Posterior cingulate gyrus (tissue), 11 donors: ENCODE measurements at places on chromosomes 2 and 18.
A peak's percentile ranks its signal among the peaks of the same experiment; 100 is the strongest.

GRCh38 chr18:13520306-13520705 lies 206.1 kb downstream of the FAM210A start:
- DNase-seq, result no peak

DNA sequence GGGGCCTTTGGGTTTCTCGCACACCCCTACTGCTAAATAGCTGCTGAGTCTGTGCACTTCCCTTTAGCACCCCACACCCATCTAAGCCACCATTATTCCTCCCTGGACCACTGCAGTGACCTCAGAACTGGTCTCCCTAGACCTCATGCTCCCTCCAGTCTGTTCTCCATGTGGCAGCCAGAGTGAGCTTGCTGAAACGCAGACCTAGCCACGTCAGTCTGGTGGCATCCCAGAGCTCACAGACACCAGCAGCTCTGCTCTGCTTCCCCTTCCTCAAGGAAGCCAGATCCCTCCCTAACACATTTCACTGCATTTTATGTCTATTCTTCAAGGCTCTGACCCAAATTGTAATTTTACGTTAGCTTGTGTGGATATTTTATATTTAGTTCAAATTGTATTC lies 144.4 kb downstream of the DYSF start:
- no peak for DNase-seq

DNA sequence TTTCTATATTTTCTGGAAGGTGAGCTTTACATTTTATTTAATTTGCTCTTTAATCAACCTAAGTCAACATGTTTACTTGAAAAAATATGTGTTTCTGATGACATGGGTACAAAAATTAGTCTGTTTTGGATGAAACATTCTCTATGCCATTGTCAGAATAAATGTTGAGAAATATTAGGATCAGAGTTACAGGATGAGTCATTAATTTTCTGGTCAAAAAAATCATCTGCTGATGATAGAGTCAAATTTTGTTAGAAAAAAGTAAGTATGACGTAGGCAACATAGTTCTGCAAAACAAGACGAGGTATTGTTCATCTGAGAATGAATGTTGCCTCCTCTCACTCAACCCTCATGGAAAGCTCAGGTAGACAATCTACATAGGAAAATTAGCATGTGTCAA lies 107.6 kb upstream of the CAVIN2 start:
- DNase-seq, result no peak

- DNase-seq, result no peak
These were observed 549.9 kb downstream of the XIRP2 start for GRCh38 chr2:167438206-167438605.

DNA sequence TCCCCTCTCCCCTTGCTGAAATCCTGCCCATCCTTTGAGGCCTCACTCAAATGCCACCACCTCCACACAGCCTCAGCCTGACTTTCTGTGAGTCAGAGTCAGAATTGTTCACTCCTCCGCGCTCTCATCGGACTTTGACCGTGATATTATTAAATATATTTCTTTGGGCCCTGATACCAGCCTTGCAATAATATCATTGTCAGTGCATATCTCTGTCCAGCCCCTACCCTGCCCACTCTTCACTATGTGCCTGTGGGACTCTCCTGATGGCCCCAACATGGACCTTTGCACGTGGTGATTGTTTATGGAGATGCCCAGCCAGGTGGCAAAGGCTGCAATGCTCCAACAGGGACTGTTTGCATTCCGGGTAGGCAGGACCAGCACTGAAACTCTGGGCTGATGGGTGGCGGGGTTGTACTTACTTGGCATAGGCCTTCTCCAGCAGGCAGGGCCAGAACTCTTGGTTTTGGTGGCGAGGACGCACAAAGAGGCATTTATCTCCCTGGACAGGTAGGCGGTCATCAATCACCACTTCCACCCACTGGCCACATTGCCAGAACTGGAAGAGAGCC lies 37.3 kb downstream of the CAPN13 start:
- no peak for DNase-seq

DNA sequence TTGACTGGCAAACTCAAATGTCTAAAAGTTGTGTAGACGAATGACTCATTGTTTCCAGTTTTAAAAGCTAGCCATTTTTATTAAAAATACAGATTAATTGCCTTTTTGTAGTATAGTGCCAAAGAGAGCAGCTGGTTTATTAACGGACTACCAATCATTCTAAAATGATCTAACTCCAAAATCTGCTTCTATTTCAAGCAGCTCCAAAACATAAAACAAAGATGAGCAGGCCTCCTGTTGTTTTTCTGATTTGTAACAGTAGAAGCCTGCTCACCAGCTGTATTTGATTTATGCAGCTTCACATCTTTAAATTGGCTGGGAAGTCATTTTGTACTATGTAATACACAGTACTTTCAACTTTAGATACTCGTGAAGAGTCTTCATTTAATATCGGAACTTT lies 171.8 kb downstream of the UBR3 start:
- DNase-seq, result no peak

- DNase-seq, result no peak
These were observed 285.4 kb downstream of the NRXN1 start for GRCh38 chr2:50746526-50746925.

GRCh38 chr2:56229397-56230060 lies 45.7 kb downstream of the CCDC85A start:
- no peak for DNase-seq

DNA sequence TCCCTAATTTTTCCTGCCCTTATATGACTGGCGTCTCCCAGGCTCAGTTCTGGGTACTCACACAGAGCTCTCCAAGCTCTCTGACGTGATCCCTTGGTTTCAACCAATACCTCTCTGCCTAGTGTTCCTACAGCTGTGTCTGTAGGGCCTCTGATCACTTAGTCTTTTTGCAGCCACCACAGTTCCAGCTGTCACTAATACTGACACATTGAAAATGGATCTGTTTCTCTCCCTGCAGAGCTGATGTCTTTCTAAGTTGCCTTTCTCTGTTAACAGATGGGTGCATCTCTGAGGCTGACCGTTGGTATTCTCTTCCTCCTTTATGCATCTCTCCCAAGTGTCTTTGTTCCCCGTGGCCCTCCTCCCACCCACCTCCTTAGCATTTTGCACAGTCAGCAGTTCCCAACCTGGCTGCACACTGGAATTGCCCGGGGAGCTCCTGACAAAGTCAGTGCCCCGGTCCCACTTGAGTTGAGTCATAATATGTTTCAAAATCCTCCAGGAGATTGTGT lies 62.5 kb downstream of the CERS6 start:
- no peak for DNase-seq

GRCh38 chr2:220104871-220105351 lies 477.5 kb downstream of the SLC4A3 start:
- no peak for DNase-seq

GRCh38 chr2:98324181-98324580 lies 22.1 kb upstream of the CNGA3 start:
- no peak for DNase-seq

GRCh38 chr2:45268631-45269030 lies 259.4 kb upstream of the SIX2 start:
- DNase-seq, result no peak

- no peak for DNase-seq
These were observed 83.1 kb upstream of the BZW1 start for GRCh38 chr2:200728630-200729029.

- no peak for DNase-seq
These were observed 147.2 kb downstream of the MGAT5 start for GRCh38 chr2:134401081-134401497.

DNA sequence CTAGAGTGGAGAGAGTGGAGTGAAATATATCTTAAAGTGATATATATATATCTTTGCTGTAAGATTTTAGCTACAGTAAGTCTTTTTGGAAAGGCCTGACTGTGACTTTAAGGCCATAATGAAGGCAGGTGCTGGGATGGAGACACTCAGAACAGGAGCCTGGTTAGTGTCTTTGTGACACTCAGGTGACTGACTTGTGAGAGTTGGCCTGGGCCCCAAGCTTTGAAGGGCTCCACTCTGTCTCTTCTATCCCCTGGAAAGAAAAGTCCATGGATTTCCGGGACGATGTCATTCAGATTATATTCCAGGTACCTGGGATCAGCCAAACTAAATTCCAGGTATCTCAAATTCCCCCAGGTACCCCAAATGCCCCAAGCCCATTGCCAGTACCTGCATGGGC lies 276.6 kb downstream of the PDE11A start:
- no peak for DNase-seq

GRCh38 chr18:32040936-32041335 lies 22.3 kb downstream of the RNF125 start:
- DNase-seq, result no peak

DNA sequence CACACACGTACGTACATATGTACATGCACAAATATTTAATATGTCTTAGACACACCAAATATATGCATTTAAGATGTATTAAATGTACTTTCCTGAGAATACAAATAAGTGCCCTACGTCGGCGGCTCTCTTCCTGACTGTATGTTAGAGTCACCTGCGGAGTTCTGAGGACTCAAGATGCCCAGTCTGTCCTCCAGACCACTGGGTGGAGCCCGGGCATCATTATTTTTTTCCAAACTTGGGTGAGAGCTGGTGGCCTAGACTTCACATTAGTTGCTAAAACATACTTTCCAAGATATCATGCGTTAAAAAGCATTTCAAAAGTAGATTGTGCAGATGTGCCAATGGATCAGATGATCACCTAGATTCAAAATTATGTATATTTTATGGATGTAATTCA lies 2.9 kb downstream of the IL18R1 start:
- no peak for DNase-seq

DNA sequence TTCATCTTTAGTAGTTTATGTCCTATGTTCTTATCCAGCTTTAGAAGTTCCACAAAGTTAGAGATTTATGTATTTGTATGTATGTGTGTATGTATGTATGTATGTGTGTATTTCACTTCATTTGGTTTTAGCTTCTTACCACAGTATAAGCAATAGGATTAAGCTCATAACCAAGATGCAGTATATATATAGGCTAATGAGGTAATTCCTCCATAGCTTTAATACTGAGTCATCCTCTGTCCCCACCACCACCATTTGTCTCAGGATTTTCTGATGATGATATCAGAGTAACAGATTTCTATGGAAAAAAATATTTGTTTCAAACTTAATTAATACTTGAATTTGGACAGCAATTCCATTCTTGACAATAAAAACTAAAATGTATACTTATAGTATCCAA lies 159.2 kb downstream of the SOX11 start:
- DNase-seq, result no peak

DNA sequence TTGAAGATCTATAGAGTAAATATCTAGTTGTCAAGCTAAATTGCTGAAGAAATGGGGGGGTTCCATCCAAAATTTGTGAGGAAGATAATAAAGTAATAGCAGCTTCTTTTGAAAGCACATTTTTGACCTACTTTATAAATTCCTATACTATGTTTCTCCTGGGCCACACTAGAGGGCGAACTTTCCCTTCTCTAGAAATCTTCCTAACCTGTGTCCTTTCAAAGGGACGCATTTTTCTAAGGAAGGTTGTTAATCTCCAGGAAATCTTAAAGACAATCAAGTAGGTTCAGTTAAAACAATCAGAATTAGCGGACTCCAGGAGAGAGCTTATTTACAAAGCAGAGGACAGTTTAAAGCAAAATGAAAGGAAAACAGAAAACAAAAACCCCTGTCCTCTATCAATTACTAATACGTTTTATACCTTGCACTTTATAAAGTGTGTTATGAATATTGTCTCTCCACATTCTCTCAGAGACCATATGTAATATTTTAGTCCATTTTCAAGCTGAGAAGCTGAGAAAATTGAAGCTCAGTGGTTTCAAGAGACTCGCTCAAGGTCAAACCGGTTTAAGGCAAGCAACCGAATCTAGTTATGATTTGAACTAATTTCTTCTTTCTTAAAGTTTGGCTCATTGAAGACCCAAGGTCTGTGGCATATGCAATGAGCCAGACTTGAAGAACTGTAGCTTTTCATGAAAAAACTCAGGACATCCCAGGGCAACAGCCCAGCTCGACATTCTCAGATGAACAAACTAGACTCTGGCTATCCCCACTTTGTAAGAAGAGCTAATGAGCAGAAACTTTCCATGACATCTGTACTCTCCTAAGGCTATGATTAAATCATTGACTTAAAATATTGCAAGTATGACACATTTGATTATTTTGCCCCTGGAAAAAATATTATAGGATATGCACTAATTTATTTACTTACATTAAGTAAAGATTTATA lies 273.6 kb downstream of the PAX3 start:
- no peak for DNase-seq

DNA sequence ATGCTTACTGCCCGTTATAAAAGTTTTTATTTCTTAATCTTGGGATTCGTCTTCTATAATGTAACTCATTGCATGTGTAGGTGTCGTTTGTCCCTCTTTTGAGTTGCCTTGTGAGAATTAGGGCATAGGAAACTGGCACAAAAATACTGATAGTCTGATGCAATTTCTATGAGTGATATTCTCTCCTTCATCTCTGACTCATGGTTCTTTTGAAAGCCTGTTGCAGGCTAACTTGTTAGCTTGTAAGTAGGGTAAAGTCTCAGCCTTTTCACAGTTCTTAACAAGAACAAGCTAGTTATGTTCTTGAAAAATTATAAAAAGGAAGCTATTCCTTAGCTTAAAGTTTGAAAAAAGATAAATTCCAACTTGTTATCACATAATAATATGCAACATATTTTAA lies 1085.4 kb upstream of the NRXN1 start:
- DNase-seq, result no peak

- no peak for DNase-seq
These were observed 2.1 kb upstream of the TMEM131 start for GRCh38 chr2:97997784-97998392.

DNA sequence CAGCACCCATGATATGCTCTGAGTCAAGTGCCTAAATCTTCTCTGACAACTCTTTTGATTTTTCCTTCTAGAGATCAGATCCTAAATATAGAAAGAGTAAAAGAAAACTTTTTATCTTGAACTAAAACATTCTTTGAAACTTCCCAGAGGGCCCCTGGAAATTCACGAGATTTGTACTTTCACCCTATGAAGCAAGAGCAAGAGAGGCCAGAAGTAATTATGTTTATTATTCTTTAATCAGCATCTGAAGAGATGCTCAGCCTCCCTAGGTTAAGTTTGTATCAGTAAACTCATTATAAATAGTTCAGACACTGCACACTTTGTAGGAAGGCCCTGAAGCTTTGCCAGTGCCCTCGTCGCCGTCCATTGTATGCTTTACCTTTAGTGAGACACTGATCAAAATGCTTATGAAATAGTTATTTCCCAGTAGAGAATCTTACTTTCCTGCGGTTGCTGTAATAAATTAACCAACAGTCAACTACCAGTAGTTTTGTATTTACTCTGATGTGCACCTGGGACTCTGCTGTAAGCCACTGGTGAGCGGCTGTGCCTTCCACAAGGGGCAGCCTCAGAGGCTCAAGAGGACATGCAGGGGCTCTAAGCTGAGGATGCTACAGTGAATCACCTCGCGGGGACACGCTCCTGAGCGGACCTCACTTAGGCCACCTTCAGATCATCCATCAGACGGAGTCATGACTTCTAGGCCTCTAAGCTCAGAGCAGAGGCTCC lies 71.9 kb downstream of the BIN1 start:
- DNase-seq, result no peak

DNA sequence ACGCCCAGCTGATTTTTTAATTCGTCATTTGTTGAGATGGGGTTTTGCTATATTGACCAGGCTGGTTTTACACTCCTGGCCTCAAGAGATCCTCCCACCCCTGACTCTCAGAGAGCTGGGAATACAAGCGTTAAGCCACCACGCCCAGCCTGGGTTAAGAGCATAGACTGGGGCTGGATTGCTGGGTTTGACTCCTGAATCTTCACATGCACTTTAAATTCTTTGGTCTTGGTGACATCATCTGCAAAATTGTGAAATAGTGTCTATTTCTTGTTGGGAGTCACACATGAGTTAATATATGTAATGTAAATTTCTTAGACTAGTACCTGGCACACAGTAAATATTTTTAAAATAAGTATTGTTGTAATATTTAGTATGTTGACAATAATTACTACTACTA lies 257.4 kb downstream of the DOK6 start:
- peak; percentile 56 for DNase-seq
